ENCODE measurements at places on chromosomes 5 and 9.
A peak's percentile ranks its signal among the peaks of the same experiment; 100 is the strongest.

DNA sequence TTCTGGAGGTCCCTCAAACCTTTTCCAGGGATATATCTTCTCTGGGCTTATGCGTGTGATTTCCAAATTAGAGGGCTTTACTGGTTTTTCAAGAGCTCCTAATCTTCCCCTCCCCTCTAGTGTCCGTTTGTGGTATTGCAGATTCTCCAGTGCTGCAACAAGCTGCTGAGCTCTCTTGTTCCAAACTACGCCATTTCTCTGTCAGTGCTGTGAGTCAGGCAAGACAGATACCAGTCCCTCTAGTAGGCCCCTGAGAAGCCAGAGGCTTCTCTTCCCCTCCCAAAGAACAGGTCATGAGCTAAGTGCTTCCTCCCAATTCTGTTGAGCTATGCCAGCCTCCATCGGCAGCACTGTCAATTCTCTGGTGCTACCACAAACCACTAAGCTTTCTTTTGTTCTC, 149.5 kb downstream of the FANCC start:
- DNase-seq: peak; percentile 95

GRCh38 chr9:130995086-130996011, 13.6 kb upstream of the LAMC3 start:
- DNase-seq: peak; percentile 34

DNA sequence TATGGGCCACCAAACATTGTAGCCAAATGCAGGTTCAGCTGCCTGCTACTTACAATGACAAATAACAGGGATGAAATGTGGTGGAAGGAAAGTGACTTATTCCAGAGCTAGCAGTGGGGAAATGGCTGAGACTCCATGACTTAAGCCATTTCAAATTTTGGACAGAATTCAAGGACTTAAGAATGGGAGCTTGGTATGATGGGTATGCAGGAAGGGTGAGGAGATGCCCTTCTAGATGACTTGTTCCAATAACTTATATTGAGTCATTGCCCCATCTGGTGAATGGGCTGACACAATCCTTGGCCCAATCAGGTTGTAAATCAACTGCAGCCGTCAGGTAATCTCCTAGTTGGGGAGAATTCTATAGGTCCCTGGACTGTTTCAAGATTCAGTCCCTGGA, 230.7 kb upstream of the SGCD start:
- DNase-seq: no peak

DNA sequence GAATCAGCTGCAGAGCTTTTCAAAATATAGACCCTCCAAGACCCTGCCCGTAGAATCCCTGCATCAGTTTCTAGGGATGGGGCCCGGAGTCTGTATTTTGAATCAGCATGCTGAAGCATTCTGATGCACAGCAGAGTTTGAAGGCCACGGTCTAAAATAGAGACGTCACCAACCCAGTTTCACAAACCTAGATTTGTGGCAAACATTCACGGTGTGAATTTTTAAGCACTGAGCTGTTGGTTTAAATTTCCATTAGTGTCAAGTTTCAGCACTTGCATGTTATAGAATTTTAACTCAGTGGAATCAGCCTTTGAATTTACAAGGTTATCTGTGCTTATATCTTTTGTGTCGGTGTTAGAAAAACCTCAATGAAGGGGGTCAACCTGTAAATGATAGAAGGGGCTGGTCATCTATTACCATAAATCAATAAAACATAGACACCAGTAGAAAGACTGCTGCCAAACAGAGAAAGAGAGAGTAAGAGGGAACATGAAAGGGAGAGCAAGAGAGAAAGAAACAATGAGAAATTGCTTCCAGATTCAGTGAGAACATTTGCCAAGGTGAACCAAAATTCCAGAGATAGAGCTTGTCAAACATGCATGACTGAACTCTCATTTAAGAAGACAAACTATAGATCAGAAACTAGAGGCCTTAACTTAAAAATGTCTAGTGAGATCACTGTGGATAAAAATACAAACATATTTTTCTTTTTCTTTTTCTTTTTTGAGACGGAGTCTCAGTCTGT, 414.9 kb downstream of the ZSWIM6 start:
- DNase-seq: no peak

GRCh38 chr5:157865781-157866180, 6.8 kb upstream of the CLINT1 start:
- no peak for DNase-seq

DNA sequence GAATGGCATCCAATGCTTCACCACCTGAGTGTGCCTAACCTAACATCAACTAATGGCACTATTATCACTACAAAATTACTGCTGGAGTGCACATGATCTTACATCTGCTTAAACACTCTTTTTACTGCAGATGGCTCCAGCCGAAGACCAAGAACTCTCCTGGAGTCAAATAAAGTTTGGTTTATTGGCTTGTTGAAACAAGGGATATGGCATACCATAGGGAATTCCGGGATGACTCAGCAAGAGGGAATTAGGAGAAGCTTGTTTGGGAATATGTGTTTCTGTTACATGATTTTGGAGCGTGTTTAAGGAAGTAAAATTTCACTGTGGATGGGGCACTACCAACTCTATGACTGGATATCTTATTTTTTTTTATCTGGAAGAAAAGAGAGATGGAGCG, 872.6 kb downstream of the DTWD2 start:
- no peak for DNase-seq

- no peak for DNase-seq
These were observed 39.3 kb downstream of the CRB2 start for GRCh38 chr9:123395276-123395688.

GRCh38 chr9:90017679-90018078, 412.9 kb downstream of the GADD45G start:
- DNase-seq: no peak

DNA sequence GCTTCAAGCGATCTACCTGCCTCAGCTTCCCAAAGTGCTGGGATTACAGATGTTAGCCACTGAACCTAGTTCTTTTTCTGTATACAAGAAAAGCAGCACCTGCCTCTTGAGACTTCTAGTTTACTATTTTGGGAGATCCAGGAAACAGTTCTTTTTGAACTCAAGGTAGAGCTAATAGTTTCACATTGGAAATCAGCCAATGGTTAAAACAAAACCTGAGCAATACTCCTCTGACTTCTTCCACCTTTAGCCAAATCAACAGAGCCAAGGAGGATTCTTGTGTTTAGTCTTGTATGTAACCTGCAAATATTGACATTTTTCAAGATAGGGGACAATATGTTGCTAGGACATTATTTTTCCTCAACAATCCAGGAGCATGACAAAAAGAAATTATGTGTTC, 349.4 kb downstream of the SH3GL2 start:
- no peak for DNase-seq

- DNase-seq: no peak
These were observed 515.4 kb upstream of the PTPRD start for GRCh38 chr9:11128156-11128555.

DNA sequence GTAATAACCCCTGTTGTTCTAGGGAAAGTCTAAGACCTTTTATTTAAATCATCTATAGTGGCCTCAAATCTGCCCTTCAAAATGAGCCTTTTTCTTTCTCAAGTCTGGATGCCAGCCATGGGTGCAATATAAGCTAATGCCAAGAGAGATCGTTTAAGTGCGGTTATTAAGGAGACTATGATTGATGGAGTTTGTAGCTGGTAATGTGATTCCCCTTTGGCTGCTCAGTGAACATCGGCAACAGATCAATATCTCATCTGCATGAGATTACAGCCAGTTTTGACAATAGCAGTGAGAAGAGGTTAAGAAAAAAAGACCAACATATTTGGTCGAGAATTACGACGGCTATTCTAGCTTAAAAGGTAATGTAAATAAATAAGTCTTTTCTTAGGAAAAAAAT, 1049.4 kb upstream of the NUDT12 start:
- no peak for DNase-seq

DNA sequence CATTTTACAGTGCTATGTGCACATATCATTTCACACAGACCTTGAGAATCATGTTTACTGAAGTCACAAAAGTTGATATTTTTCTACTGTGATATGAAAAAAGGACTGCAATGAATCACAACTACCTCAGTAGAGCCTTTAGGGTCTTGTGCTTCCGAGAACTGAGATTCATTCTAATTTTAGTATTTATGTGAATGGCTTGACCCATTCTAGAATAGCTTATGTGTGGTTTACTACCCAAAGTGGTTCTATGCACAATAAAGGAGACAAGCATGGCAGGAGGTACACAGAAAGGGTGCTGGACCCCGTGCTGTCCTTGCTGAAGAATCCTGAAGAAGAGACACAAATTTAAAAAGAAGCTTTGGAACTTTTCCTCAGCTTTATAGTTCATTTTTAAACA, 28.2 kb downstream of the MEF2C start:
- DNase-seq: no peak

GRCh38 chr9:90102292-90102901, 497.6 kb downstream of the GADD45G start:
- DNase-seq: peak; percentile 88

GRCh38 chr9:124259158-124259808, 1.5 kb downstream of the NEK6 start:
- DNase-seq: peak; percentile 68

GRCh38 chr5:122093415-122094180, 15.5 kb upstream of the LOX start:
- peak; percentile 73 for DNase-seq

DNA sequence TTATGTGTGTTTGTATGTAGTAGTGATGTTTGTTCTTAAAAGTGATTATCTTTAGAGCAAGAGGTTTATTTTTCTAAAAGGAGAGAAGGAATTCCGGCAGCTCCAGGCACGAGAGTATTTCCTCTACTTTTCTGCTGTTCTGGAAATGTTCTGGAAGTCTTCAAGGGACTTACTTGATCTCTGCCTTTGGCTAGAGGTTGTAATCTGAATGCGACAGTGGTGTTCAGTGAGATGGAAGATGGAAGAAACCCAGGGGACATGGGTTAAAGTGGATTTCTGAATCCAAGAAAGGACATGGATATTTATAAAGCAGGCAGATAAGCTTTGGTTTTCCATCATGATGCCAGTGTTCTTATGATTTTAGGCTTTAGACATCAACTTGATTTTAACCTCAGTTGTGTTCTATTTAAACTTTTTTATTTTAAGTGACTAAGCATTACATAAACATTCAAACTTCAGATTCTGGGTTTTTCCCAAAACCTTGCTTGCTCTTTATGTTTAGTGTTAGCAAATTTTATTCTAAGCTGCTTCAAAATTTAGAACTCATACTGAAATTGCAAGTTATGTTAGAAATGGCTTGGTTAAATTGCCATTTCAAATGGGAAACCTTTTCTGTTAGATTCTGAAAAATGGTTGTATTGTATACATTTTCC, 3.6 kb downstream of the GPR21 start:
- DNase-seq: no peak

GRCh38 chr5:32612134-32612888, 27.0 kb downstream of the SUB1 start:
- DNase-seq: peak; percentile 31

DNA sequence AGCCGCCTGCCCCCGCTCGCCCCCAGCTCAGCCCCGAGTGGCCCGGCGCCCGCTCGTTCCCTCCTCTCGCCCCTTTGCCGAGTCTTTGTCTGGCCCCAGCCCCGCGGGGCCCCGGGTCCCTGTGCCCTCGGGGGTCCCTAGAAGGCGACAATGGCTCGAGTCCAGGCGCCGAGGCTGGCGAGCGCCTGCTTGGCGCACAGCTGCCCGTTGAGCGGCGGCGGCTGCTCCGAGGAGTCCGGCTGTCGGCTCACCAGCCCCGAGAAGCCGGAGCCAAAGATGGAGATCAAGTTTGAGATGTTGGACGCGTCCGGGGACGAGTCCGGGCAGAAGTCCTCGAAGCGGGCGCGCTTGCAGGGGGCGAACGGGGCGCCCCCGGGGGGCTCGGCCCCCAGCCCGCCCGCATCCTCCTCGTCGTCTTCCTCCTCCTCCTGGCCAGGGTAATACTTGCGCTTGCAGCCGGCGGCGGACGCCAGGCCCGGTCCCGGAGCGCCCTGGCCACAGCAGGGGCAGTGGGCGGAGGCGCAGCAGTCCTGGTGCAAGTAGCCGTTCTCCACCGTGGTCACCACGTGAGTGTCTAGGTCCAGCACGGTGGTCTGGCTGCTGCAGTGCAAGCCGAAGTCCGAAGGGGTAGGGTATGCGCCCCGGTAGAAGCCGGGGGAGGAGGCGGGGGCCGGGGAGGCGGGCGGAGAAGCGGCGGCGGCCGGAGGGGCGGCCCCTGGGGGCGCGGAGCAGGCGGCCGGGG, 1.2 kb downstream of the IER5L start:
- DNase-seq: peak; percentile 20

GRCh38 chr5:44691802-44692201, 116.9 kb upstream of the MRPS30 start:
- DNase-seq: no peak

DNA sequence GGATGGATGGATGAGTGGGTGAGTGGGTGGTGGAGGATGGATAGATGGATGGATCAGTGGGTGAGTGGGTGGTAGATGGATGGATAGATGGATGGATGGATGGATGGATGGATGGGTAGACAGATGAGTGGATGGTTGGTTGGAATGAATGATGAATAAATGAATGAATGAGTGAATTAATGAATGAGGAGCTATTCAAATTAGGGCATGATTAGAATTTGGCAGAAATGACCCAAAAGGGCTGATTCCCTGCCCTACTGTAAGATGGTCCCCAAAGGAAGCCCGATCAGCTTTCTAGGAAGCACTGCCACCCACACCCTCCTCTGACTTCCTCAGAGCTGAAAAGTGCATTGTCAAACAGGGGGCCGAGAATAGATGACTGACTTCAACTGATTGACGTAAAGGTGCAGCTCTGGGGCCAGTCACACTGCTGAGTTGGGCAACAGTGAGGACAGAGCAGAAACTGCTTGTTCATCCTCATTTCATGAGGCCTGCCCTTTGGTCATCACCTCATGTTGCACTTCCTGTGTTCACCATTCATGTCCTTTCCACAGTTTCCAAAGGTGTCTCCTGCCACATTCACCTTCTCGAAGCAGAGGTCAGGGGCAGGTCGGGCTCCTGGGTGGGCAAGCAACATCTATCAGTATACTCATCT, 34.3 kb downstream of the NIPAL4 start:
- no peak for DNase-seq

DNA sequence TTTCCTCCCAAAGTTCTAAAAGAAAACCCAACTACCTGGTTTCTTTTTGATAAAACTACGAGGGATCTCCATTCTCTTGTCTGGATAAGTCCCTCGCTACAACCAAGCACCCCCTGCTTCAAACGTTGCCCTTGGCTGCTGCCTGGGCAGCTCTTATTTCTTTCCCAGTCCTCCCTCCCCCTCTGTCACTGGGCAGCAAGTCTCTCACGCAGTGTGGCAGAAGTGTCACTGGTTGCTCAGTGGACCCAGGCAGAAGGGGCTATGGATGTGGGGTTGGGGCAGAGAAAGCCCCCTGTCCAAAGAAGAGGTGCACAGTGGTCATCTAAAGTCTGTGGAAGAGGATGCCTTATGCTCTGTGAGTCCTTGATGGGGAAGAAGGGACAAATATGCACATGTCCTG, 7.2 kb upstream of the SMIM32 start:
- DNase-seq: no peak

DNA sequence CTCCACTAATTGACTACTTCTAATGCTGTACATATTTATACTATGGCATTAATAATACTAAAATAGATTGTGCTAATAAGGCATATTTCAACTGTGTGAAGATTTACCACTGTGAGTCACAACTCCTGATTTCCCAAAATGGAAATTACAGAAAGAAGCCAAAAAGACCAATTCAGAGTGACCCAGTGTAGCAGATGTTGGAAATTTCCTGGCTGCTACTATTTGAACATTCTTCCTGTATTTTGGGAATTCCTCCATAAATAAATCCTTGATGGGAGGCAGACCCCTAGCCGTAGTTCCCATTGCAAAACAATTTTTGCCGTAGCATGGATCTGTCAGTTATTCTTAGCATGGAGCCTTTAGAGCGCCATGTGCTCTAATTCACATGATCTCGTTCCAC, 11.4 kb upstream of the PRUNE2 start:
- DNase-seq: no peak
